ENCODE measurements at places on chromosomes 12 and 14.

DNA sequence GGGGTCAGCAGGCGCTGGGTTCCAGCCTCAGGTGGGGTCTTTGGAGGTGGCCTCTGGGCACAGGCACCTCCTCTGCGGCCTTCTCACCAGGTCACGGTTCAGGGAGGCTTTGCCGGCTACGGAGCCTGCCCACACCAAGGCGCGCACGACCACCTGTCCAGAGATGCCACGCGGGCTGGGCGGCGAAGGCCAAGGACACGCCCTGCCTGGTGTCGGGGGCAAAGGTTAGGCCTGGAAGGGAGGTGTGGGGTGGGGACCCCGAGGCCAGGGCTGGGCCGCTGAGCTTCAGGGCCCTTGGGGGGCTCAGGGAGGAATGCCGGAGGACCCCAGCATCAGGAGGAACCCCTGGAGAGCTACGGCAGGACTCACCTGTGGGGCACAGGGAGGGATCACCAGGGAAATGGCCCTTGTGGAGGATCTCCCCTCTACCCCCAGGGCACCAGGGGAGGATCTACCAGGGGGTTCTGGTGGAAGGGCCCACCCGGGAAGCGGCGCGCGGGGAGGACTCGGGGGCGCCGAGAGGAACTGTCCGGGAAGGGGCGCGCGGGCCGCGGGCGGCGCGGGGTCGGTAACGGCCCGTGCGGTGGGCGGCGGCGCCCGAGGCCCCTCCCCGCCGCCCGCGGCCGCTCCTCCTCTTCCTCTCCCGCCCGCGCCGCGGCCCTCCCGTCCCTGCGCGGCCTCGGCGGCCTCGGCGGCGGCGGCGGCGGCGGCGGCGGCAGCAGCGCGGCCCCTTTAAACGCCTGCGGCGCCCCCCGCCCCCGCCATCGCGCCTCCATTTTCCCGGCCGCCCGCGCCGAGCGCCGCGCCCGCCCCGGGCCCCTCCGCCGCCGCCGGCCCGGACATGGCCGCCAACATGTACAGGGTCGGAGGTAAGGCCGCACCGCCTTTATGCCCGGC lies at the start of gene MTA1:
TSS of gene MTA1 (plus strand) at position 633 of the 897 bp plus-strand sequence. CDS start at position 842, 209 bp downstream.
- peak; percentile 57 for DNase-seq

DNA sequence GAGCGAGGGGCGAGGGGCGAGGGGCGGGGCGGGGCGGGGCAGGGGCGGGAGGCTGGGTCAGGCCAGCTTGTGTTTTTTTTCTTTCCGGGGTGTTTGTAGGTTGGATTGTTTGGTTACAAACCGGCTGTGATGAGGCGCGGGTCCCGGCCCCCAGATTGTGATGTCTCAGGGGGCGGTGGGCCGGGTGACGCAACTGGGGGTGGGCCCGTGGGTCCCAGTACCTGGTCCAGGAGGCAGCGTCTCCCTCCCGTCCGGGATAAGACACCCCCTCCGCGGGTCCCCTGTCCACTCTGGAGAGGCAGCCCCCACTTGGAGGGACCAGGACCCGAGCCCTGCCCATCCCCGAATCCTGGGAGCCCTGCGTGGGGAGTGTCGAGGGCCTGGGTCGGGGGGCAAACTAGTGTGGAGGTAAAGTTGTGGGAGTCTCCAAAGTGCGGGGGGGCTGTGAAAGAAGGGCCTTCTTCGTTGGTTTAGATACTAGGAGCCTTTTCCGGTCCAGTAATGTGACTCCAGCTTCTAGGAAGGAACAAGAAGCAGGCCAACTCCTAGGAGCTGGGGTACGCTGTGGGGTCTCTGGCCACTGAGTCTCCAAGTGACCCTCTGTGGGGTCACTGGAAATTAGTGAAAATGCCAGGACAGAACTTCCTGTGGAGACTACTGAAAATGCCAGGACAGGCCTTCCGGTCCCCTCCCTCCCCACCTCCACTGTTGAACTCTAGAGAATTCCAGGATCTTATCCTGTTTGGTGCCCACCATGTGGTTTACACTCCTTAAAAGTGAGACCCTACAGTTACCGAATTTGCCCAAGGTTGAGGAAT lies 579 bp upstream of the CLMN start:
- DNase-seq: no peak

- DNase-seq: no peak
These were observed 175.3 kb downstream of the TSPAN9 start for GRCh38 chr12:3252450-3252891.

- no peak for DNase-seq
These were observed 7.9 kb downstream of the CCDC85C start for GRCh38 chr14:99596071-99596627.

GRCh38 chr12:29945904-29946303 lies 162.2 kb upstream of the TMTC1 start:
- no peak for DNase-seq

DNA sequence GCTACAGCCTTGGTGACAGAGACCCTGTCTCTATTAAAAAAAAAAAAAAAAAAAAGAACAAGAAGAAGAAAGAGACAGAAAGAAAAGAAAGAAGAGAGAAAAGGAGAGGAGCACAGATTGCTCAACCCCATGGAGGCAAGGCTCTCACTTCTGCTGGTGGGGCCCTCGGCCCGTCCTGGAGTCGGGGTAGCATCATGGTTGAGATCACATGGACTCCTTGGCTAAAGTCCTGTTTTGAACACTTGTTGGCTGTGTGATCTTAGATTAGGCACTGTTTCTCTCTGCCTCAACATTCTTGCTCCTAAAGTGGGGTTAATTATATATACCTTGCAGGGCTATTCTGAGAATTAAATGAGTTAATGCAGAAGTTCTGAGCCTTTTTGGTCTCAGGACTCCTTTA lies 207.7 kb downstream of the CACNA1C start:
- peak; percentile 19 for DNase-seq

DNA sequence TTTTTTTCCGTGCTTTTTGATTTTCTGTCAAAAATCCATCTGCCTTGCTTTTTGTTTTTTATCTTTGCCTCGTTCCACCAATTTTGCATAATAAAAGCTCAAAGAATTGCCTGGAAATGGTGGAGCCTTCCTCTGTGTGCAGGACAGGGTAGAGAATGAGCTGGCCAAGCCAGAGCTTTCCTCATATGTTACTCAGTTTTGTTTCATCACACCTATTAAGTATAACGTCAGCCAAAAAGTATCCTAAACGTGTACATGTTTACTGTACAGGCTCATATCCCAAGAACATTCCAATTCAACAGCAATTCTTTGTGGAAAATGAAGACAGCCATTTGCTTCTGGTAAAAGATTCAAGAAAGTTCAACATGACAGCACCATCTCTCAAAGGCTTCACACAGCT lies 191.2 kb upstream of the LMNTD1 start:
- no peak for DNase-seq

GRCh38 chr12:47276621-47277309 lies 197.0 kb upstream of the AMIGO2 start:
- DNase-seq: peak; percentile 33

- no peak for DNase-seq
These were observed 88.1 kb downstream of the BCL2L14 start for GRCh38 chr12:12158858-12159257.

Measured in suppressor macrophage treated with lipopolysaccharide for 4 hours (primary cell).